ENCODE measurements at places on chromosomes 4 and X. TPM values are rescaled to one million over a fixed set of nuclear protein-coding genes. Genes with fewer than 3 reads are reported as not detected.

DNA sequence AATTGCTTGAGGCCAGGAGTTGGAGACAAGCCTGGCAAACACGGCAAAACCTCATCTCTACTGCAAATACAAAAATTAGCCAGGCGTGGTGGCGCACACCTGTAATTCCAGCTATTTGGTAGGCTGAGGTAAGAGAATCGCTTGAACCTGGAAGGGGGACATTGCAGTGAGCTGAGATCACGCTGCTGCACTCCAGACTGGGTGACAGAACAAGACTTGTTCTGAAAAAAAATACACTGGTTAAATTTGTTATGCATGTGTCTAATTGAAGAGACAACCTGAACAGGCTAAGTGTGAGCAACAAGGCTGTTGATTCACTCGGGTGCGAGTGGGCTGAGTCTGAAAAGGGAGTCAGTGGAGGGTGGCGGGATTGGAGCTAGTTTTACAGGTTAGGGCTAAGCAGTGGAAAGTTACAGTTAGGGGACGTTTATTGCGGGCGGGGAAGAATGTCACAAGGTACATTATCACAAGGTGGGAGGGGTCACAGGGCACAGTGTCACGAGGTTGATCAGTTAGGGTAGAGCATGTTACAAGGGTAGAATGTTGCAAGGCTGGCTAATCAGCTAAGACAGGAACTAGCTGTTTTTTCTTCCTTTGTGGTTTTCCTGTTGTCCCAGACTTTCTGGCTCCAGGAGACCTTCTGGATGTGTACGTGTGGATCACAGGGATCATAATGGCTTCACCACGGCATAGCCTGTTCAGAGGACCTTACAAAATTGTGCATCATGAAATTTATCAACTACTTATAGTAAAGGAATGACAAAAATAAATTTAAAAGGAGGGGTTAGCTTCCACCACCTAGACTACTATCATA is 115.8 kb downstream of the NAA11 start:
- DNase-seq: no peak

DNA sequence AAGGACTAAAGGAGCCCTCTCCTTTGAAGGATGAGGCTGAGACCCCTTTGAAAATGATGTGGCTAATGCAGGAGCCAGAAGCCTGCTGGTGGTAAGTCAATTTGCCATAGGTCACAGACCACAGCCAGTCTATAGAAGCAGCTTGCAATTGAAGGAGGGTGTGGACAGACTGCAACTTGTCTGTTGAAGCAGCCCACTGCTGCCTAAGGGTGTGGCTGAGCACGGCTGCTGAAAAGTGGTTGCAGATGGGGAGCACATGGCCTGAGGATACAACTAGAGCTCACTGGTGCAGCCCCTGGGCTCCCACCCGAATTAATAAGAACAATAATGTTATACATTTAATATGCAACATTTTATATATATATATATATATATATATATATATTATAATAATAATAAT is 11.4 kb upstream of the EXOC1L start:
- DNase-seq: no peak

DNA sequence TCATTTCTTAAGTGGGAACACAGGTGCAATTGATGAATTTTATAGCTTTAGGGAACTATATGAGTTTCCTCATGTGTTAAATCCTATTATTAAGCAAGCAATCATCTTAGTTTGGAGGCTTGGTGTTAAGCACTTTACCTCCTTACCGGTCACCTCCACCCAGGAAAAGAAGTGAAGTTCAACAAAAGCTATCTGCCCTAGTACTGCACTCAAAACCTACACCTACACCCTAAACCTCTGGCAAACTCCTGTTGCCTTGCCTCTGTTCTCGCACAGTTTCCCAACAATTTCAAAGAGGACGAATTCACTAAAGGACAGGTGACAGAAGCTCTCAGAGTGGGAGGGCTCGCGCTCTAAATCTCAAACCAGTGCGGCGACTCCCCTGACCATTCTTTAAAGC is 85.7 kb upstream of the TENT5D start:
- DNase-seq: no peak

GRCh38 chr4:40247350-40247749 is 50.5 kb downstream of the RHOH start:
- DNase-seq: no peak

GRCh38 chrX:38260231-38260630 is 39.6 kb upstream of the SRPX start:
- DNase-seq: no peak

DNA sequence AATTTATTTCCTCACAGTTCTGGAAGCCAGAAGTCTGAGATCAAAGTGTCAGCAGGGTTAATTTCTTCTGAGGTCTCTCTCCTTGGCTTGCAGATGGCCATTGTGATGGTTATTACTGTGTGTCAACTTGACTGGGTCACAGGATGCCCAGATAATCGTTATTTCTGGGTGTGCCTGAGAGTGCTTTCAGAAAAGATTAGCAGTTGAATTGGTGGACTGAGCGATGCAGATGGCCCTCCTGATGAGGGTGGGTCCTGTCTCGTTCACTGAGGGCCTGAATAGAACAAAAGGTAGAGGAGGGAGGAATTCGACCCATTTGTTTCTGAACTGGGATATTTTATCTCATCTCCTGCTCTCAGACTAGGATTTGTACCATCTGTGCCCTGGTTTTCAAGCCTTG is 15.7 kb downstream of the SMIM43 start:
- DNase-seq: no peak

GRCh38 chrX:12972243-12972642 is 2.7 kb upstream of the TMSB4X start:
- DNase-seq: no peak

DNA sequence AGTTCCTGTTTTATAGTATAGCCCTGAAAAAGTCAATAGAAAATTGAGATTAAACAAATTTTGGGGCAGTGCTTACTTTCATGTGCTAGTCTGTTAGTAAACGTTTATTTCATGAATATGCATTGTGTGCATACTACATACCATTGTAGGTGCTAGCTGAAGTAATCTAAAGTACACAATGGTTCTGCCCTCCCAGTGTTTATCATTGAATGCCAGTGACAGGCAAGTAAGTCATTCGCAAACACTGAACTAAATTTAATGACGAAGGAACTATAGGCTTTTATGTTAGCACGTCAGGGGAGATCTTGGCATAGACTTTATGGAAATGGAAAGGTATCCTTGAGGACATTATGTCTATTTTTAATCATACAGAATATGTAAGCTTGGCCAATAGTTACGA is 426.9 kb upstream of the EPHA5 start:
- DNase-seq: no peak

GRCh38 chrX:47012131-47012530 is 66.1 kb upstream of the RGN start:
- DNase-seq: no peak

DNA sequence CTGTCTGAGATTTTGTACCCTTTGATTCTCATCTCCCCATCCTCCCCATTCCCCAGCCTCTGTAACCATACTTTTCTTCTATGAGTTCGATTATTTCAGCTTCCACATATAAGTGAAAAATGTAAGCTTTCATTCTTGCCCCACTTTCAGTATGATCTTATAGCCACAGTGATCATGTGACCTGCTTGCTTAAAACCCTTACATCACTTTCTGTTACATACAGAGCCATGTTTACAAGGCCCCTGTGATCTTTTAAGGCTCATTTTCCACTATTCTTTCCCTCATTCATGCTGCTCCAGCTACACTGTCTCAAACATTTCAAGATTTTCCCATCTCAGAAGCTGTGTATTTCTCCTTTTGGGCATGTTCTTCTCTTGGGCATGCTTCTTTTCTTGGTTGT is 147.7 kb downstream of the DCK start:
- no peak for DNase-seq

- DNase-seq: no peak
Observed at GRCh38 chrX:15474028-15474427, 19.1 kb downstream of the PIR start.

DNA sequence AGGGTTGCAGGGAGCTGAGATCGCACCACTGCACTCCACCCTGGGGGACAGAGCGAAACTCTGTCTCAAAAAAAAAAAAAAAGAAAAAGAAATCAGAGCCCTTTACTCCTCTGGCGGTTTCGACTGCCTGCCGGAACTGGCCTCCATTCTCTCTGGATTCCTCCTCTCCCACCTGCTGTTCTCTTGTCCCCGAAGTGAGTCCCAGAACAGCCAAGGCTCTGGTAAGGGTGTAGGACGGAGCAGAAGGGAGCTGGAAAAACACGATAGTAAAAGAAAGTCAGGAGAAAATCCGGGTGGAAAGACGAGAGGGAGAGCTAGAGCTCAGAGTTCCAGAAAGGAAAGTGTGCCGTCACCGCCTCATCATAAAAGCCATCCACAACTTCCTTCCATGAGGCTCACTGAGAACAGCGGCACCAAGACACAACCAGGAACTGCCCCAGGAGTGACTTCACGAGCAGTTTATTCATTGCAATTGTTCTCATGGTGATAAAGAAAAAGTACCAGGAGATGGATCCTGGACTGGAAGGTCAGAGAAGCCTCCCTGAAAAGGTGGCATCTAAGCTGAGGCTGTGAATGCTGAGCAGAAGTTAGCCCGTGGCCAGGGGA is 12.3 kb downstream of the TLR3 start:
- DNase-seq: no peak

GRCh38 chrX:12686331-12686730 is 104.9 kb upstream of the PRPS2 start:
- DNase-seq: no peak

DNA sequence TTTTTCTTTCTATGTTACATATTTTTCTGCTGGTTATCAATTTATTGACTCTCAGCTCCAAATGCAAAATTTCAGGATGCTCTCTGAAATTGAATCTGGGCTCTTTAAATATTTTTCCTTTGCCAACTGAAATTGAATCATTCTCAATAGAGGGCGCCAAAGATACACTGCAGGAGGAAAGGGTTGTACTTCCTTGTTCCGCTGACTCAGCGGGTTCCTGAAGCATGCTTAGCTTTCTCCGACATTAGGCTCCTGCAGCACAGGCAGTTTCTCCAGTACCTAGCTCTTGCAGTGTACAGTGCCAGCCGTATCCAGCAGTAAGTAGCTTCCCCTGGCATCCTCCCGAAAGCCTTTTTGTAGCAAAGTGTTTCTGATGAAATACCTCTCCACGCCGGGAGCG is 28.8 kb upstream of the CFAP47 start:
- peak; percentile 6 for DNase-seq

GRCh38 chrX:84735025-84735424 is 232.8 kb upstream of the HDX start:
- no peak for DNase-seq

DNA sequence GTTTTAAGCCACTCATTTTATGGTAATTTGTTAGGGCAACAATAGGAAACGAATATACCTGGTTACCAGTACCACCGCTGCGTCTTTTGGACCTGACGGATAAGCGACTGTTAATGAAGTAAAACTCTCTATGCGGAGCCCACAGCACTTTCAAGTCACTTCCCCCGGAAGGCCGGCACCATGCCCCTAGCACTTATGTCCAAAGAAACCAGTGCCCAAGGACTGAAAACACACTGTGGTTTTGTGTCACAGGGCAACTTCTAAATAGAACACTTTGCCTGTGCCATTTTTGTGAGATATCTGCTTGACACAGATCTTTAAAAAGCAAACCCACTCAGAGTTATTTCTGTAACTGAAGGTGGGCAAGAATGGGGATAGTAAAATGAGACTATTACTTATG is 22.7 kb downstream of the SH3KBP1 start:
- DNase-seq: no peak

- DNase-seq: no peak
Observed at GRCh38 chr4:173046144-173046543, 122.5 kb upstream of the GALNT7 start.

GRCh38 chrX:10135561-10136399 is 21.0 kb upstream of the CLCN4 start:
- no peak for DNase-seq

DNA sequence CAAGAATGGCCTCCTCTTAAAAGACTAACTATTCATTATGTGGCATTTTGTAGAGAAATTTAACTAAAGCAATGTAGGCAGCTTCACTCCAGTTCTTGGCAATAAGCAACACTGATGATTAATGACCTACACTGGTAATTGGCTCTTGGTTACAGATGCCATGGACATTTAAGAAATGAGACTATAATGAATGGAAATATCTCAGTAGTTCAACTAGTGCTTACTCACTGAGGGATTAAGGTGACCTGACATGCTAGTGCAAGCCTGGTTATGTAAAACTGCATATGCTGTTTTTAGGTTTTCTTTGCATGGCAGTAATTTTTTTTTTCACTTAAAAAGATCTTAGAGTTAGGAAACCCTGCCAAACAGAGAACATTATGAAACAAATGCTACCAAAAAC is 152.7 kb upstream of the AADAT start:
- DNase-seq: no peak

GRCh38 chrX:47247206-47247998 is 14.6 kb downstream of the USP11 start:
- no peak for DNase-seq

GRCh38 chr4:67922697-67923096 is 38.9 kb upstream of the TMPRSS11D start:
- DNase-seq: no peak

GRCh38 chr4:177441061-177441802 is 1.0 kb downstream of the AGA start:
- DNase-seq: no peak

GRCh38 chr4:56979421-56980072 is 851 bp downstream of the POLR2B start:
- DNase-seq: no peak

- no peak for DNase-seq
Observed at GRCh38 chrX:135893294-135893817, at the start of the genes CT45A10 and SAGE1. Gene CT45A10 (minus strand): TSS chrX:135893444. CDS start chrX:135885344, 8,100 bp downstream. Gene SAGE1 (plus strand): TSS chrX:135893716. CDS start chrX:135896243, 2,527 bp downstream.

DNA sequence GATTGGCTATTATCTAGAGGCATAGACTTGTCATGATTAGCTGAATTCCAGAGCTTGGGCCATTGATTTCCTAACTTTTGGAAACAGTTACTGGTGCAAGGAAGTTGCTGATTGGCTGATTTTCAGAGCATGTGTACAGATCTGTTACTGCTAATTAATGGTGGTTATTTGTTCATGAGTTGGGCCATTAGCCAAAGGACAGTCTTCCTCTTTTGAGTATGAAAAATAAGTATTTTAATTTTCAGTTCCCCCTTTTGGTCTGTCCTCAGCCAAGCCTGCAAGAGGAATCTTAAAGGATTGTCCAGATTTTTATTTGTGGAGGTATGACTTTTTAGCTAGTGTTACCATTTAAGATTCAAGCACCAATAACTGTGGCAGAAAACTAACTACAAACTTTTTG is 7.0 kb upstream of the DSPP start:
- DNase-seq: no peak

- DNase-seq: no peak
Observed at GRCh38 chr4:102787096-102787881, 26.5 kb upstream of the MANBA start.

The CEP135 gene
- 20.0 TPM for total RNA-seq

The CDKL5 gene
- 37.5 TPM for total RNA-seq

The SMIM31 gene
- total RNA-seq: not detected

The SLC7A11 gene
- 33.0 TPM for total RNA-seq

The TRIML2 gene
- not detected for total RNA-seq

The CXCL10 gene
- not detected for total RNA-seq

The LRIT3 gene
- not detected for total RNA-seq

The NPNT gene
- 60.3 TPM for total RNA-seq

The INPP4B gene
- total RNA-seq: 8.2 TPM

The CSAG2 gene
- total RNA-seq: not detected

The CCKAR gene
- total RNA-seq: not detected

The TBCK gene
- 116 TPM for total RNA-seq

Measured in frontal cortex (tissue), 4 donors.